ENCODE measurements at places on chromosomes 11 and 22.

GRCh38 chr11:77723024-77723423 lies 85.4 kb upstream of the CLNS1A start:
- DNase-seq = no peak

- DNase-seq = peak; percentile 34
Measured at GRCh38 chr11:75734491-75735180, 17.0 kb downstream of the MOGAT2 start.

DNA sequence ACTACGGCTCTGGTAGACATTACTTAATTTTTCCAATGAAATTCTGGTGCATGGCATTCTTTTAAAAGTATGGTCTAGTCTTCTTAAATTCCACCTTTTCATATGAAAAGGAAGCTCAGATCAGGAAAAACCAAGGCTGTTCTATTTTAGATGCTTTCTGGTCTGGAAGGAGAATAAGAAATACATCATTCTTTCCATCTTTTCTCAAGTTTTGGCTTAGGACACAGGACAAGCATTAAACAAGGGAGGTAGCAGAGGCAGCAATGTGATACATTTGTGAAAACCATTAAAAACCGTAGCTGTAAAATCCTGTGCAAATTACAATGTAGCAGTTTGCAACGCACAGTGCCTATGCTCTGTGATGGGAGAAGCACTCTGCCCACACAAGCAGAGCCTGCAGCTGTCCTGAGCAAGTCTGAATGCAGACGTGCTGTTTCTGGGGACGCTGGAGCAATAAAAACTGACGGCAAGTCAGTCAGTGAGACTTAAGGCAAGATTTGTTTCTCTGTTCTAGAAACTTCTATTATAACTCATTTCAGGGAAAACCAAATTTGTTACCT lies 23.7 kb downstream of the NAP1L4 start:
- DNase-seq = no peak

- DNase-seq = no peak
Measured at GRCh38 chr22:22245935-22246525, 1.4 kb downstream of the VPREB1 start.

DNA sequence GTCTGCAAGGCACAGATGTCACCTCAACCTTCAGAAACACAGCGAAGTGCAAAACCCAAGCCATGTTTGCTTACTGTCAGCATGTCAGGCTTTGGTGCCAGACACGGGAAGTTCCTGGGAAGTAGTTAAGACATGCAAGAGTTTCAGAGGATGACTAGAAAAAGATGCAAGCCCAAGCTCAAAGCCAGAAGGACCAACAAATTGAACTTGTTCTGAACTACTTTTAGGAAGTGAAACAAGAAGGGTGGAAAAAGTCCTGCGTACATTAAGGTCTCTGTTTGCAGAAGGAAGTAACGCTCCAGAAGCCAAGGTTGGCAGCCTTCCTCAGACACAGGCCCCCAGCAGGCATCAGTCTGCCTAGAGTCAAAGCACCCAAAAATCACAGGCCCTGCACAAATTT lies 2.6 kb downstream of the AP1B1 start:
- no peak for DNase-seq

- DNase-seq = peak; percentile 97
Measured at GRCh38 chr22:36541831-36542411, 13.0 kb upstream of the EIF3D start.

DNA sequence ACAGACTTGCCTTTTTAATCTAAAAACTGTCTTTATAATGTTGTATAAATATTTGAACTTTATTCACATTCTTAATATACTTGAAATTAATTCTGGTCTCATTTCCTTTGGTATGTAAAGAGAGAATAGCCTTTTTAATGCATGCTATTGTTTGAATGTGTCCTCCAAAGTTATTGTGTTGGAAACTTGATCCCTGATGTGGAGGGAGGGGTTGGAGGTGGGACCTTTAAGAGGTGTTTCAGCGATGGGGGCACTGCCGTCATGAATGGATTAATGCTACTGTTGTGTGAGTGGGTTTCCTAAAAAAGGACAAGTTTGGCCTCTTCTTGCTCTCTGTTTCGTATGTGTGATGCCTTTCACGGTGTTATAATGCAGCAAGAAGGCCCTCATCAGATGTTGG lies 131.7 kb downstream of the DDX10 start:
- DNase-seq = no peak

GRCh38 chr22:39278040-39278439 lies 33.3 kb upstream of the PDGFB start:
- DNase-seq = peak; percentile 56

DNA sequence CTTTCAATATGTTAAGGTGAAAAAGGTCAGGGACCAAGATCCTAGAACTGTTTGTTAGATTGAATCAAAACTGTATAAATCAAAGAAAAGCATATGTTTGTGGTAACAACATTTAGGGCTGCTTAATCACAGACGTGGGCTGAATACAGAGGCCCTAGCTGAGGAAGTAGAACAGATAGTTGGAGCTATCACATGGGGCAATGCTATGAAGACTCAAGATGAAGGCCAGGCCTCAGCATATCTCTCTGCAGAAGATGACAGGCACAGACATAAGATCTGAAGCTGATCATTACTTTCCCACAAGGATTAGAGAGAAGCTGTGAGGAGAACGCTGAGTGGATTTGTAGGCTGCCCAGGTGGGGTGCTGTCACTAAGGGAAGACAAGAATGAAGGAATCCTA lies 158.6 kb upstream of the CARD18 start:
- DNase-seq = no peak

- no peak for DNase-seq
Measured at GRCh38 chr22:25745341-25746011, 3.5 kb downstream of the MYO18B start.

- DNase-seq = peak; percentile 78
Measured at GRCh38 chr11:15969281-15969680, 387.1 kb downstream of the SOX6 start.

DNA sequence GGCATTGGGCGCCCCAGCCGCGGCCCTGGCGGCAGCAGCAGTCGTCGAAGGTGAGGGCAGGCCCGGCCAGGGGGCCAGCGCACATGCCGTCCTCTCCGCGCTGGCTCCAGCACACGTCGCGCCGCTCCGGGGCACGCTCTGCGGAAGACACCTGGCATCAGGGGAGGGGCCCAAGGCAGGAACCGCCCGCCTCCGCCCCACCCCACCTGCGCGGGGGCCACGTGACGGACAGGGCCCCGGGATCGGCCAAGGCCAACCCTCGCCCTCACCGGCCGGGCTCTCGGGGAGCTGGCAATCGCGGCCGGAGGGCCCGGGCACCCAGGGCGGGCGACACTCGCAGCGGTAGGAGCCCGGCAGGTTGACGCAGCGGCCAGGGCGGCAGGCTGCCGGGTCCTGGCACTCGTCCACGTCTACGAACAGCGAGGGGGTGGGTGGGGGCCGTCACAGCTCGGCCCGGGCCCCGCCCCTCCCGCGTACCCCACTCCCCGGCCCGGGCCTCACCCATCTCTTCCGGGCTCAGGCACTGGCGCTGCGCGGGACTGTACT lies 14.9 kb downstream of the SCYL1 start:
- no peak for DNase-seq

- DNase-seq = peak; percentile 38
Measured at GRCh38 chr22:24601217-24602104, 1.5 kb upstream of the GGT1 start.

DNA sequence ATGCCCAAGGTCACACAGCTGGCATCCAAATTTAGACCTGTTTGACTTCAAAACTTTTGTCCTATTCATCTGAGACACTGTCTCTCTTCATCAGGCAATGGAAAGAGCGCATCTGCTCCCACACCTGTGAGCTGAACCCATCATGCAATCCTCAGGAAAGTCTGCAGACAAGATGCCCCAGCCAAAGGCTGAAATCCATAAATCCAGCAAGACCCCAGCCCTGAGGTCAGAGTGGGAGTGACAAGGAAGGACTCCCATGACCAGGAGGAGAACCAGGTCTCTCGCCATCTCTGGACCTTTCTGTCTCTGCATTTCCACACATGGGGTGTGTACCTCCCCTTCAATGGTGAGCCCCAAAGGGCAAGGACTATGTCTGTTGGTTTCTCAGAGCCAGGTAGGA lies 83.6 kb upstream of the HMGXB4 start:
- no peak for DNase-seq

DNA sequence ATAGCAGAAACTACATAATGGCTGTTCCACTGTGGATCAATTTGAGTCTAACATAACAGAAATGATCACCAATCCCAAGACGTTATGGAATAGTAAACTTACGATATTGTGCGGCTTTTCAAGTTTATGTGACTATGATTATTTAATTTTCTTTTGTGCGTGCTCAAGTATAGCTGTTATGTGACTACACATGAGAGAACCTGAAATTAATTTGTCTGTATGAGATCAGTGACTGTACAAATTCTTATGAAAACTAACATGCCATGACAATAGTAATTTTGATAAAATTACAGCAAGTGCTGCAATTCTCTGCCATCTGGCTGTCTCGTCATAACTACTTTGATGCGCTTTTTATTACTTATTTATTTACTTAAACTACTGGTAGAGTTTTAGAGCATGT lies 343.2 kb downstream of the DCDC1 start:
- DNase-seq = no peak

DNA sequence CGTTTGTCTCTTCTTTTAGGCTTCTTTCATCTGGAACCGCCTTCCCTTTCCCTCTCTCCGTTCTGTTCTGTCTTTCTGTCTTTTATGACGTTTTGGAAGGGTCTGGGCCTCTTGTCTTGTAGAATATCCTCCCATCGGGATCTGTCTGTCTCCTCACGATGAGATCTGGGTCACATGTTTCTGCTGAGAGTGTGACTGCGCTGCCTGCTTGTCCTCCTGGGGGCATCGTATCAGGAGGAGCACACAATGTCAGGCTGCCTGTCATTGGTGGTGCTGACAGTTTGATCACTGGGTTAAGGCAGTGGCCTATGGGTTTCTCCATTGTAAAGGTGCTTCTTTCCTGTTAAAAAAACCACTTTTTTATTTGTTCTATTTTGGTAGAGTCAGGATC lies 60.4 kb upstream of the PARVG start:
- DNase-seq = no peak

- no peak for DNase-seq
Measured at GRCh38 chr11:110947096-110947495, 234.9 kb upstream of the ARHGAP20 start.

- peak; percentile 43 for DNase-seq
Measured at GRCh38 chr11:14029440-14029839, 66.9 kb downstream of the SPON1 start.

DNA sequence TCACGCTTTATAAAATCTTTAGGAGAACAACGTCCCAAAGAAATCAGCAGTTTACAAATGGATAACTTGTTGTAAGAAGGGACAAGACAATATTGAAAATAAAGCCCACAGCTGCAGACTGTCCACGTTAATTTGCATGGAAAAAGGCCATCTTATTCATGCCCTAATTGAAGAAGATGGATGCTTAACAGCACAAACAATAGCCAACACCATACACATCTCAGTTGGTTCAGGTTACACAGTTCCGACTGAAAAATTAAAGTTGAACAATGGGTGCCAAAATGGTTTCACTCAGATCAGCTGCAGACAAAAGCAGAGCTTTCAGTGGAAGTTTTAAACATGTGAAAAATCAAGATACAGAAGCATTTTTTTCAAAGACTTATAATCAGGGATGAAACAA lies 314.2 kb downstream of the RAB38 start:
- DNase-seq = no peak

DNA sequence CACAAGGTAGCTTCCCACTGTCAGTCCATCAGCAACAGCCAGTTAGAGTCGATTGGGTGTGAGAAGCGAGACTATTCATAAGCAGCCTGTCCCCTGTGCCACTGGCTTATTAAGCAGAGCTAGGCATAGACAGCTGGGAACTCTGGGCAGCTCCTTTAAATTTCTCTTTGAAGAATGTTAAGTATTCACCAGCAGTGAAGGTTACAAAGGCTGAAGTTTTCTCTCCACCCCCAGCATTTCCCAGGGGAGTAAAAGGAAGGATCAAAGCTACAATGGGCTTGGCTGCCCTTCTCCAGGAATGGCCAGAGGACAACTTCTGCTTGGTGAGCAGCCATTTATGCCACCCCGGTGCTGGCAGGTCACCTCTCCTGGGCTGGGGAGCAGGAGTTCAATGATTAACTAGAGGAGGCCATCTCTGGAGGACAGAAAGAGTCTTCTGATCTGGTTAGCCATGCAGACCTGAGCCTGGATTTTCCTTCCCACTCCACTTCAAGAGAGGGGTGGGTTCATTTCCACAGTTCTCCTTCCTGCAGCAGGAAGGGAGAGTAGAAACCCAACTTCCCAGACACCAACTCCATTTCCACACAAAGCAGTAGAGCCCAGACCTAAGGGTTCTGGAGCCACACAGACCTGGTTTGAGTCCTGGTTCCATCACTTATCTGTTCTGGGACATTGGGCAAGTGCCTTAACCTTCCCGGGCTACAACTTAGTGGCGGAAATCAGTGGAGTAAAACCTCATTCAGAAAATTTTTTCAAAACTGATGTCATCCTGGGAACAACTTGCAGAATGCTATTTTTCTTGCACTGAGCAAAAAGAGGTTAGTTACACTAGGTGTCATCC lies 22.6 kb downstream of the POU2AF3 start:
- no peak for DNase-seq

DNA sequence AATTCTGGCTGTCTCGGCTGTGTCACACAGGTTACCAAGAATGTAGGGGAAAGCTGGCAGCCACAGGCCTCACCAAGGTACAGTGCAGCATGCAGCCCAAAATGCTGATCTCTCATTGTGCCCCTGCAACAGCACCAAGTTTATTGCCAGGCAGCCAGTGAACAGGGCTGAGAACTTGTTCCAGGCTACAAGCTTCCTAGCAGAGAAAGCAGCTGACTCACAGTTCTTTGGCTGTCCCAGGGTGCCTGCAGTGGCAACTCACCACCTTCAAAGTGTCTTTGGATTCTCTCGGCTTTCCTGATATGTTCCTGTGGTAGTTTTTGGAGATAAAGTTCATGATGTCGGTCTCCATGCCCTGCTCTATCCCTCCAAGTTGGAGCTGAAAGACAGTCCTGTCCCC lies 719.1 kb upstream of the ANO3 start:
- no peak for DNase-seq

GRCh38 chr11:65719871-65720210 lies 757 bp downstream of the RNASEH2C start:
- peak; percentile 61 for DNase-seq

GRCh38 chr11:106202935-106203620 lies 125.6 kb downstream of the AASDHPPT start:
- no peak for DNase-seq

DNA sequence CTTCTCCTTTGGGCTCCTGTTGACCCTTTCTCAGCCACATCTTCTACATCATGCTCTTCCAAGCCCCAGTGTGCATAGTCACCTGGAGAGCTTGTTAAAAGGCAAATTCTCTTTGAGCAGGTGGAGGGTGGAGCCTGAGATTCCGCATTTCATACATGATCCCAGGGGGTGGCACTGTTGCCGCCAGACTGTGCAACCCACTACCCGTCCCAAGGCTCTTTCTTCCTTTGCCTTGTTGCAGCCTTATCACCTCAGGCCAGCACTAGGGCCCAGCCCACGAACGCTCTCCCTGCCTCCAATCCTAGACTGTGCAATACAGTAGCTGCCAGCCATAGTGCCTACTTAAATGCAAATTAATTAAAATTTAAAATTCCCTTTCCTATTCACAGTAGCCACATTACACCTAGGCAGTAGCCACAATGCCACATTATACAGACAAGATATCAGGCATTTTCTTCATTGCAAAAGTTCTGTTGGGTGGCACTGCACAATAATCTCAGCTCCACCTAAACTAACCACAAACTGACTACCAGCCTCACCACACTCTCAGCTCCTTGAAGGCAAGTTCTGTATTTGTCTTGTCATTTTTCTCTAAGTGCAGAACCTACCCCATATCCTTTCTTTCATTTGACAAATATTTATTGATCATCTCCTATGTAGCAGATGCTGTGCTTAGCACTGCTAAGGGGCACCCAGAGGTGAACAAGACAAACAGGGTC lies 4.6 kb upstream of the KCNJ5 start:
- DNase-seq = no peak

Data from Daoy (cell line).